Fibroblast of skin of right quadriceps (primary cell): ENCODE measurements at places on chromosomes 6 and 20.

DNA sequence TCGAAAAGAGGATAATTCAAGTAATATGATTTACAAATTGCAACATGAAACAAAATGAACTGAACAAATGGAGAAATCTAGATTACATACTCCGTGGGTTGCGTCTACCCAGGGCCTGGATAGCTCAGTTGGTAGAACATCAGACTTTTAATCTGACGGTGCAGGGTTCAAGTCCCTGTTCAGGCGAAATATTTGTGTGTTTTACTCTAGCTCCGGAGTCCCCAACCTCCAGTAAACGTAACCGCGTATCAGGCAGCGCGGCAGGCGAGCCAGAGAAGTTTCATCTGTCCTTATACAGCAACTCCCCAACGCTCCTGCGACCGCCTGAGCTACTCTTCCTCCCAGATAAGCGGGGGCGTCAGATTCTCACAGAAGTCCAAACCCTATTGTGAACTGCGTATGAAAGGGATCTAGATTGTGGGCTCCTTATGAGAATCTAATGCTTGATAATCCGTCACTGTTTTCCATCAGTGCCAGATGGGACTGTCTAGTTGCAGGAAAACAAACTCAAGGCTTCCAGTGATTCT, 176.1 kb downstream of the TRIM27 start:
- DNase-seq: peak; percentile 69

DNA sequence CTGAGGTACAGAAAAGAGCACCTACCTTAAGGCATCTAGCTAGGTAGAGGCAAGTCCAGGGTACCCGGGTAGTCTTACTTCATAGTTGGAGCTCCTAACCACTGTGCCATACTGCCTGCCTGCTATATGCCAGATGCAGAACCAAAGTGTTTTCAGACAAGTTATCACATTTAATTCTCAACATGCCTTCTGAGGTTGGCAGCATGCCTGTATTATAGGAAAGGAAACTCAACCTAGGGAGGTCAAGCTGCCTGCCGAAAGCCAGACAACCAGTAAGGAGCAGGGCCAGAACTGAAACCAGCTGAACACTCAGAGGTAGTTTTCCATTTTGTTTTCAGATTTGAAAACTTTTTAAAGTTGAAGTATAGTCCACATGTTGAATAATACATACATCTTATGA, 5.4 kb downstream of the CTNNBL1 start:
- DNase-seq: no peak

DNA sequence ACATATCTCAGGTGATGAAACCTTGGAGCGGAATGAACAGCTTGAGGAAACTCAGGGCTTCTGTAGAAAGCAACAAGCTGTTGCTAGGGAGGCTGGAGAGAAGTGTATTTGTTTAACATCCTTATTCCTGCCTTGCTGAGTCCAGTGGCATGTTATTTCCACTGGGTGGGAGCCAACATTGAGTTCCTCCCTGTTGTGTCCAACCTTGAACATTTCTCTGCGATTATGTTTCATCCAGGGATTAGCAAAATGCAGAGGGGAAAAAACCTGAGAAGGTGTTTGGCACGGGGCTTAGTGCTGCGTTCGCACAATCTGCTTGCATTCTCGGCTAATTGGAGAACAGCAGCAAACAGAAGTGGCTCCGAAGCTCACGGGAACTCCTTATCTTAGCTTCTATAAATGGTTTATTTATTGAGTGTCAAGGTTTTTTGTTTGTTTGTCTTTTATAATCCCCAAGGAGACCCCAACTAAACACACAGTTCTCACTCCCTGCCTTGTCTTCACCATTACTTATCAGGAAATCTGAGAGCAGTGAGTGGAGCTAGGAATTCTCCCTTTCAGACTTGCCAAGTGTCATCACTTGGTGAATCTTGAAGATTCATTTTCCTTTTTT, 412.8 kb downstream of the CDC5L start:
- DNase-seq: peak; percentile 77

GRCh38 chr6:144590532-144590931, 305.4 kb downstream of the UTRN start:
- no peak for DNase-seq

- peak; percentile 34 for DNase-seq
These were observed 5.5 kb downstream of the E2F1 start for GRCh38 chr20:33680686-33681085.

DNA sequence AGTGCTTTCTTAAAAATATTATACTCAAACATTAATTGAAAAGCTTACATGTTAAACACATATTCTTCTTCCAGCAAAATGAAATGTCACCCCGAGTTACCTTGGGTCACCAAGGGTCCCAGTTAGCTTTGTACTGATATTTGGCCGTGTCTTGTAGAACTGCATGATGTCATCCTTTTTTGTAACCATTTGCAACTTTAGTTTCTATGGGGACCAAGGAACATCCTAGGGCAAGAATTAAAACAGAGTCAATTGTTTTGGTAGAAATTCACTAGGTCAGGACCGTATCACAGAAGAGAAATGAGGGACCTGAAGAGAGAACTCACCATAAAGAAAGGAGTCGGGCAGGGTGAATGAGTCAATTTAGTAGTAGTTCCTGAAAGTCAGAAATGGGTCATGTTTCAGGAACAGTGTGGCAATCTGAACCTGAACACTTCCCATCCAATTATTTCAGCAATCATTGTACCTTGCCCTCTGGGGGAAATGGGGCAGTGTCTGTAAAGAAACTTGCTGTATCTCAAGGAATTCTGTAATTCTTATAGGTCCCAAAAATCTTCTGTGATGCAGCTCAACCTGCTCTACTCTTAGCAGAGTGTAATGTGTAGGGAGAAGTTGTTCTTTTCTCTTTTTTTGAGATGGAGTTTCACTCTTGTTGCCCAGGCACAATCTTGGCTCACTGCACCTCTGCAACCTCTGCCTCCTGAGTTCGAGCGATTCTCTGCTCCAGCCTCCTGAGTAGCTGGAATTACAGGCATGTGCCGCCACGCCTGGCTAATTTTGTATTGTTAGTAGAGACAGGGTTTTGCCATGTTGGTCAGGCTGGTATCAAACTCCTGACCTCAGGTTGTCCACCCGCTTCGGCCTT, 5.3 kb upstream of the AKAP7 start:
- no peak for DNase-seq

- DNase-seq: no peak
These were observed 18.3 kb upstream of the SLC17A5 start for GRCh38 chr6:73671911-73672685.

DNA sequence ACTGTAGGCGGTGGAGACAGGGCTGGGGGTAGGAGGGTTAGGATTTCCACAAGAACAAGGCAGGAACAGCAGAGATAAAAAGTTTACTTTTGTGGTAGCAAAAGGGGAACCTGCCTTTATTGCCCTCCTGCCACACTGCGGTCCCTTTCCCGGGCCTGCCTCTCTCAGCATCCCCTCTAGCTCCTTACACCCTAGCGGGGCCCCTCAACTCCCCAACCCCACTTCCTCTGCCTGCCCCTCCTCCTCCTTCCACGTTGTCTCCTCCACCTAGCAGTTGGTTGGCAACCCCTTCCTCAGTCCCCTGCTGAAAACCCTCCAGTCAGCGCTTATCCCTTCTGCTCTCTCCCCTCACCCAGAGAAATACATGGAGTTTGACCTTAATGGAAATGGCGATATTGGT, 714 bp downstream of the AIF1 start:
- DNase-seq: no peak

GRCh38 chr20:18287915-18288748, at the start of gene ZNF133:
TSS of gene ZNF133 (plus strand) at chr20:18288527. CDS start at chr20:18305687, 17,160 bp downstream.
- DNase-seq: peak; percentile 93
